ENCODE measurements at places on chromosomes 16 and 17. TPM values are rescaled to one million over a fixed set of nuclear protein-coding genes. Genes with fewer than 3 reads are reported as not detected.

- peaks cover 18% of the 10 kb centered on the region for H3K27me3 ChIP-seq
- H3K4me1 ChIP-seq, result no peaks in the 10 kb centered on the region
- no peaks in the 10 kb centered on the region for H3K36me3 ChIP-seq
- no peak for DNase-seq
Measured at GRCh38 chr17:40956401-40957254, 10.1 kb downstream of the KRT39 start.

The DNAH2 gene
- total RNA-seq, result 0.02 TPM

DNA sequence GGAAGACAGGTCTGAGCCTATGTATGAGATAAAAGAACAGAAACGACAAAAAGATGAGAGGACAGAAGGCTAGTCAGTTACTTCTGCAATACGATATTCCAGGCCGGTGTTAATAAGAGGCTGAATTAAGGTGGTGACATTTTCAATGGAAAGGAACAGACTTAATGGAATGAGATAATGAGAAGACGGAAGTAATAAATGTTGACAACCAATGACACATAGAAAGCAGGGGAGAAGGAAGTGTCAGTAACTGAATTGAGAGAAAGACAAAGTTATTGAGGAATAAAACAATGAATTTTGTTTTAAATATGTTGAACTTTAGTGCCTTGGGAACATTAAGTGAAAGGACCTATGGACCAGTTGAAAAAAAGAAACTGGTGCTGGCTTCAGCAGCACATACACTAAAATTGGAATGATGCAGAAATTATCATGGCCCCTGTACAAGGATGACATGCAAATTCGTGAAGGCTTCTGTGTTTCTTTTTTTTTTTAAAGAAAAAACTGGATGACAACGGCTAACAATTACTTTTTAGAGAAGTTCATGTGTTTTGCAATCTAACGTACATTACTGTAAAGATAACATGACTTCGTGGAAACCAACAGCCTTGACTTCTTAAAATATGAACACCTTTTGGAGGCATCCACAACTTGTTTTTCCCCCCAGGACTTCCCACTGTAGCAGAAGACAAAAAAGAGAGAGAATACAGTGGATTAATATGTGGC lies 18.5 kb upstream of the CPD start:
- no peaks in the 10 kb centered on the region for H3K27me3 ChIP-seq
- H3K27ac ChIP-seq, result no peak overlapping the region
- no peak for DNase-seq
- H3K4me3 ChIP-seq, result no peak overlapping the region
- peaks cover 28% of the 10 kb centered on the region for H3K4me1 ChIP-seq
- H3K36me3 ChIP-seq, result no peaks in the 10 kb centered on the region

DNA sequence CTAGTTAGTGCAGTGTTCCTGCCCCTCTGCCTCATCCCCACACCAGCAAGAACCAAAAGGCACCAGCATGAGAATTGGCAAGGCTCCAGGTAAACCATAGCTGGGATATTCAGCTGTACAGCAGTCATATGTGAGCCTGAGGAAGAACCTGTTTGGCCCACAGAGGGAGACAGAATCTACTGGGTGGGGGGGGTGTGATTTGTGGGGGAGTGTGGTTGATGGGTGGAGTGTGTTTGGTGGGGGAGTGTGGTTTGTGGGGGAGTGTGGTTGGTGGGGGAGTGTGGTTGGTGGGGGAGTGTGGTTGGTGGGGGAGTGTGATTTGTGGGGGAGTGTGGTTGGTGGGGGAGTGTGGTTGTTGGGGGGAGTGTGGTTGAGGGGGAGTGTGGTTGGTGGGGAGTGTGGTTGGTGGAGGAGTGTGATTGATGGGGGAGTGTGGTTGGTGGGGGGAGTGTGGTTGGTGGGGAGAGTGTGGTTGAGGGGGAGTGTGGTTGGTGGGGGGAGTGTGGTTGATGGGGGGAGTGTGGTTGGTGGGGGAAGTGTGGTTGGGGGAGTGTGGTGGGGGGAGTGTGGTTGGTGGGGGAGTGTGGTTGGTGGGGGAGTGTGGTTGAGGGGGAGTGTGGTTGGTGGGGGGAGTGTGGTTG lies 19.5 kb downstream of the MINK1 start:
- H3K27ac ChIP-seq, result no peak overlapping the region
- H3K36me3 ChIP-seq, result peaks cover 7% of the 10 kb centered on the region
- no peaks in the 10 kb centered on the region for H3K27me3 ChIP-seq
- no peak overlapping the region for H3K4me3 ChIP-seq
- no peak for DNase-seq
- H3K4me1 ChIP-seq, result peaks cover 15% of the 10 kb centered on the region

GRCh38 chr17:44074231-44074910 lies 3.8 kb downstream of the G6PC3 start:
- no peaks in the 10 kb centered on the region for H3K27me3 ChIP-seq
- peaks cover 51% of the 10 kb centered on the region for H3K4me1 ChIP-seq
- no peak for DNase-seq
- no peak overlapping the region for H3K4me3 ChIP-seq

Measured in heart right ventricle (tissue), 16 donors.